ENCODE measurements at places on chromosomes 2 and 18. TPM values are rescaled to one million over a fixed set of nuclear protein-coding genes. Genes with fewer than 3 reads are reported as not detected.
A peak's percentile ranks its signal among the peaks of the same experiment; 100 is the strongest.

DNA sequence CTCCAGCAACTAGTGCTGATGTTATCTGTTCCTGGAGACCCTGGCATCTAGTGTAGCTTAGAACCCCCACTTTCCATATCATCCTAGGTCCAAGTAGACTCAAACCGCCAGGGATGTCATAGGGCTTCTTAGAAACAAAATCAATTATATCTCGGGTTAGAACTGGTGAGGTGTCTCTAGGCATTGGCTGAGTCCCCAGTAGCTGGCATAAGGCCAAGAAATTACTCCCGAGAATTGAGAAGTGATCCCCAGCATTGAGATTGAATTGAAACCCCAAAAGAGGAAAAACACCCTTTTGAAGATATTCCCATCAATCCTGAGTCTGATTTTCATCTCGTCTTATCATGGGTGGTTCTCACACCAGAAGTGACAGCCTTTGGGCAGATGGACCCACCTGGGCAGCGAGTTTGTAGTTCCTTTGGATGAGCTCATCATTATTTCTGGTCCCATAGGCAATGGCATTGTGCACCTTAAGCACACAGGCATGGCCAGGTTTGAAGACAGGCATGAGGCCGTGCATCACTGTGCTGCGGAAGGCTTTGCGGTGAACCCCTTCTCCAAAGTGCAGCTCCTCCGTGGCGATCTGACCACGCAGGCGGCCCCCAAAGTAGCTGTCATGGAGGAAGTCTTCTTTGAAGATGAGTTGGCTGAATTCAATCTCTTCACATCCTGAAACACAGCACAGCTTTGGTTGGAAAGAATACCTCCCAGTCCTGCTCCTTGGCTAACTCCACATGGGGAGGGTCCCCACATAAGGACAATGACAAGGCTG is 112.2 kb downstream of the ALPK2 start:
- no peak for DNase-seq

DNA sequence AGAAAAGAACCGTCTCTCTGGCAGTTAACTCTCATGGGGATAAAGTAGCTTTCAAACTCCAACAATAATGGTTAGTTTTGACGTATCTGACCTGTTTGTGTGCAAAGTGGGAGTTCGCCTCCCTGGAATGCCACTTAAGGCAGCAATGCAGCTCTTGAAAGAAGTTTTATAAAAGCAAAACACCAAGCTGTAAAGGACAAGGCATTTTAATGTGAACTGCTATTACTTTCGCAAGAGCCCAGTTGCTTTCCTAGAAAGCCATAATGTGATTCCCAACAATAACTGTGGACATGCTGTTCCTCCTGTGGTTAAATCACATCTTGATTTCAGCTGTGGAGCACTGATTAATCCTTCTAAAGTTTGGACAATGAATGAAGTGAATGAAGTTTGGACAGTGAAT is 303.7 kb downstream of the PTPRM start:
- DNase-seq: no peak

DNA sequence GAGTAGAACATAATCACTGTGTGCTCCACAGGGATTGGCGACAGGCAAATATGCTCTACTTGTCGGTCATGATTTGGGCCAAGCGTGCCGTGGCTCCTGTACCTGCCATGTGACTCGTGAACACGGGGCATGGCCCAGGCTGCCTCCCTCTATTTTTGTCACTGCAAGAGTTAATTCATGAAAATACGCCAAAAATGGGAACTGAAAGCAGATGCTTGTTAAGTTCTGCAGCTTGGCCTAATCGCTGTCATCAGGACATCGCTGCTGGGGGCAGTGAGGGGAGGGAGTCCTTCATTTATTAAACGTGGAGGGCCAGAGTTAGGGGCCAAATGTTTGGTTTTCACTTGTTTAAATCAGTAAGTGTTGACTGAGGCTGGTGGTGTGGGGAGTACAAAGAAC is 177.8 kb downstream of the BCL2 start:
- no peak for DNase-seq

GRCh38 chr2:235506291-235506996 is 12.6 kb downstream of the AGAP1 start:
- DNase-seq: no peak

DNA sequence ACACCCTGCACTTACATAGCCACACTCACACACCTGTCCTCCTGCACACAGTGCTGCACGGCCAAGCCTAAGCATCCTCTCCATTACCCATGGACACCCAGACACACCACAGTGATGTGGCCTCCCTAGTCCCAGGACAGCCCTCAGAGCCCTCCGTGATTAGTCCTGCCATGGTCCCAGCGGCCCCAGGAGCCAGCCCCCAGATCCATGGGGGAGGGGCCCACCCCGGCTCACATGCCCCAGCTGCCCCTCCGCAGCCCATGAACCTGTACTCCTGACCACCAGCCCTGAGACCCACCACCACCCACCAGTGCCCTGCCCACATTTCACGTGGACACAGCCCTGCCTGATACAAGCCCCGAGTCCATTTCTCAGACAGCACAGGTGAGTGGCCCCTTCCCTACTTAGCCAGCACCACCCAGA is 8.1 kb upstream of the DUSP2 start:
- no peak for DNase-seq

GRCh38 chr18:26181343-26181826 is 44.9 kb upstream of the TAF4B start:
- DNase-seq: no peak

- peak; percentile 53 for DNase-seq
Observed at GRCh38 chr2:120759543-120760331, 24.1 kb downstream of the GLI2 start.

GRCh38 chr18:8976606-8977005 is 125.9 kb upstream of the NDUFV2 start:
- DNase-seq: no peak

GRCh38 chr2:222232372-222232771 is 66.4 kb downstream of the PAX3 start:
- DNase-seq: no peak

- DNase-seq: peak; percentile 37
Observed at GRCh38 chr2:45261746-45262145, 252.5 kb upstream of the SIX2 start.

- peak; percentile 20 for DNase-seq
Observed at GRCh38 chr2:11750422-11750821, 4.0 kb downstream of the LPIN1 start.

GRCh38 chr18:48542513-48543181 is 3.8 kb downstream of the CTIF start:
- DNase-seq: no peak

- no peak for DNase-seq
Observed at GRCh38 chr2:85712849-85713612, 18.9 kb downstream of the GNLY start.

DNA sequence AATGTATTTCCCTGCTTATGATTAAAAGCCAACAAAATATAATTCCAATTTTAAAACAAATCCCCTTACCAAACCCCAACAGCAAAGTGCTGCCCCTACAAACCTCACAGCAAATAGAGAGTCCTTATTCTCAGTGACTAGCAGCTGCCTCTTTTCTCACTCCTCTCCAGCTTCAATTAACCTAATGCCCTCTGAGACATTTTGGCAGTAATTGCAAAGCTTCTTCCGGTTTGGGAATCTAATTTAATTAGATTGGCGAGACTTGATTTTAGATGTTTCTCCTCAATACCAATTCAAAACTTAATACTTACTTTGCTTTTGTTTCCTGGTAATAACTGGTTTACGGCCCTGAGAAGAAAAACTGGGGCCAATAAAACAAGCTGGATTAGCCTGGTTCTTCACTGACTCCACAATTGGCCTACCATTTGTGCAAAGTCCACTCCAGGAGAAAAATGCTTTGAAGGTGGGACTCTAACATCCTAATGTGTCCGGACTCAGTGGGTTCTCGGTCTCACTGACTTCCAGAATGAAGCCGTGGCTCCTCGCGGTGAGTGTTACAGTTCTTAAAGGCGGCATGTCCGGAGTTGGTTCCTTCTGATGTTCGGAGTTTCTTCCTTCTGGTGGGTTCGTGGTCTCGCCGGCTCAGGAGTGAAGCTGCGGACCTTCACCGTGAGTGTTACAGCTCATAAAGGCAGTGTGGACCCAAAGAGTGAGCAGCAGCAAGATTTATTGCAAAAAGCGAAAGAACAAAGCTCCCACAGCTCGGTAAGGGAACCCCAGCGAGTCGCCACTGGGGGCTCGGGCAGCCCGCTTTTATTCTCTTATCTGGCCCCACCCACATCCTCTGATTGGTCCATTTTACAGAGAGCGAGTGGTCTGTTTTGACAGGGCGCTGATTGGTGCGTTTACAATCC is 52.8 kb downstream of the SLC35F5 start:
- no peak for DNase-seq

GRCh38 chr2:40859617-40860016 is 407.7 kb upstream of the SLC8A1 start:
- DNase-seq: no peak

GRCh38 chr2:10655499-10656225 is 34.1 kb downstream of the NOL10 start:
- no peak for DNase-seq

- DNase-seq: no peak
Observed at GRCh38 chr2:203225423-203226039, 13.3 kb upstream of the CYP20A1 start.

DNA sequence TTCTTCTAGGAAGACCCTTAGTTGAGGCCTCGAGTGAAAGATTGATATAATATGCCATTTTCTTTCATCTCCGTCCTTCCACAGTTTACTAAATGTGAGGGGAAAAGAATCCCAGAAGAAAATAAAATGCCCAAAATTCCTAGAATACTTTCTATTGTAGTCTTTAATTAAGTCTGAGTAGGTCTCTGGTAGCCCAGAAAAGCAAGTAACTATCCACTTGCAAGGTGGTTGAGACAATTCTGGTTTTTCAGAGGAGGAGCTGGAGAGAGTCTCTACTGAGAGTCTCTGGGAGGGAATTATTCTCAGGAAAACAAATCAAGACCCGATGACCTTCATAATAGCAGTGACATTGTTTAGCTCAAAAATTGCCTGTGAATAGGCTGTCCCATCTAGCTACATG is 63.9 kb upstream of the TTC39C start:
- no peak for DNase-seq

GRCh38 chr18:34224423-34225217 is at the start of gene NOL4:
Gene NOL4, minus strand, starts transcription at chr18:34224913. Its CDS starts 1,660 bp downstream, at chr18:34223253.
- peak; percentile 74 for DNase-seq

Gene RAB6C
- not detected for total RNA-seq

Gene PJVK
- 2.1 TPM for total RNA-seq

Gene ABCB6
- total RNA-seq: 36.5 TPM

Gene CYB5A
- 353 TPM for total RNA-seq

Gene GCKR
- 4.2 TPM for total RNA-seq

Gene RAD51AP2
- total RNA-seq: not detected

Gene LRRC30
- not detected for total RNA-seq

Gene CRYGD
- not detected for total RNA-seq

Gene GCG
- not detected for total RNA-seq

Gene APLF
- 6.4 TPM for total RNA-seq

Gene HOXD1
- total RNA-seq: 1.1 TPM

Gene PDE1A
- total RNA-seq: 7.1 TPM

Gene APOB
- 8.5 TPM for total RNA-seq

Gene SLC5A7
- not detected for total RNA-seq

Measured in mesenteric fat pad (tissue), 1 donor.